HFFc6 (cell line): ENCODE measurements at places on chromosomes 4 and X.

- no peak for DNase-seq
Measured at GRCh38 chr4:145898926-145899531, 39.6 kb downstream of the ZNF827 start.

GRCh38 chr4:146485968-146486367, 35.8 kb downstream of the SLC10A7 start:
- no peak for DNase-seq

- DNase-seq = no peak
Measured at GRCh38 chr4:121773883-121774282, 8.9 kb upstream of the SMIM43 start.

- DNase-seq = no peak
Measured at GRCh38 chrX:71239781-71240180, 14.2 kb downstream of the ZMYM3 start.

- DNase-seq = no peak
Measured at GRCh38 chrX:124719060-124719459, 372.7 kb downstream of the SH2D1A start.

- DNase-seq = peak; percentile 73
Measured at GRCh38 chr4:176920694-176921093, 128.0 kb upstream of the VEGFC start.

DNA sequence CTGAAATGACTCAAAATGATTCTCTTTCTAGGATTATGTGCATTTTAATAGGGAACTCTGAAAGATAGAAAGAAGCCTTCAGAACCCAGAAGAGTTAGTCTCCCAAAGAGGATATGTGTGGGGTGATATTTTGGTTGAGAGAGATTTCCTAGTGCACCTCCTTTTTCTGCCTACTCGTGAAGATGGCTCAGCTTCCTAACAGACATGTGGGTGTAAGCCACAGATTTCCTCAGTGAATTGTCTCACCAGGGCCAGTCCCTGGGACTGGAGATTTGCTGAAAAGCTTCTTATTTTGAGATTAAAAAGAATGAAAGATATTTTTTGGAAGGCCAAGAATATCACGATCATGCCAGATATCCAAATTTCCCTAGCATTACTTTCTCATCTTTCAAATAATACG, 42.8 kb downstream of the MAGEB17 start:
- DNase-seq = no peak

DNA sequence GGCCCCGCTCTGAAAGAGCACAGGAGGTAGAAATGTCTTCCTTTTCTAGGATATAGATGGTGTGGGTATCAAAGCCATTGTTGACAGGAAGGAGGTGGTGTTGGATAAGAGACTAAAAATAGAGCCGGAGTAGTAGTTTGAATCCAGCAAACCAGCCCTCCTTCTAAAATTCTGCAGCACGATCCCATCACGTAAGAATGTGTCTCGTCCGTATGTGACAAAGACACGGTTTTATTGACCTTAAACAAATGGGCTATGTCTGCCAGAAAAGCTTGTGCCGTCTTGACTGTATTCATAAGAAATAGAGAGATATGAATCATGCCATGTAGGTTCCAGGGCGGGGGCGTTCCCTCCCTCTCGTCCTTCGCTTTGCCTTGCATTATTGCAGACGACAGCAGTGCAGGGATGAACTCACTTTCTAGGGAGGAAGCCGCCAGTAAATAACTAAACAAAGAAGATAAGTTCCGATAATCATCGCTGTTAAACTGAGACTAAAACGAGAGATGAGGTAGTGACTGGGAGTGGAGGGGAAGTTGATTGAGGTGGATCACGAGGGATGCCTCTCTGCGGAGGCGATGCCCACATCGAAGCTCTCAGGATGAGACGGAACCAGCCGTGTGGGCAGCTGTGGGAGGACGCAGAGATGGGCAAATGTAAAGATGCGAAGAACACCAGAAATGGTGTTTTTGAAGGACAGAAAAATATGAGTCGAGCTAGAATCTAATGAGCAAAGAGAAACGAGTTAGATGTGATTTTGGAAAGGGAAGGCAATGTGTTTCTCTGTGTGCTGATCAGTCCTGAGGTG, 3.4 kb downstream of the TENM3 start:
- no peak for DNase-seq

DNA sequence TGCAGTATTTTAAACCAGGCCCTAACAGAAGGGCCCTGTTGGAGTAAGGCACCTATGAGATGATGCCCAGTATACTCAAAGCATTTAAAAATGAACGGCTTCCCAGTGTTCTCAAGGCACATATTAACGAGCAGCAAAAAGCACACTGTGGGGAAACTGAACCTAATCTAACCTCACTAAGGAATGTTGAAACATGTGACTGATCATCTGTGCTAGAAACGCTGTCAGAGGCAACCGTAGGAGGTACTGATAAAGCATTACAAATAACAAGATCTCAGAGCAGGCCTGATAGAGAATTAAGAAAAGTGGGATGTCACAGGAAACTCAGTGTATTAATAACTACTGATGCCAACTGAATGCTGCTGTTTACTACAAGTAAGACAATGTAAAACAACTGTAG, 24.0 kb downstream of the ASB9 start:
- no peak for DNase-seq

DNA sequence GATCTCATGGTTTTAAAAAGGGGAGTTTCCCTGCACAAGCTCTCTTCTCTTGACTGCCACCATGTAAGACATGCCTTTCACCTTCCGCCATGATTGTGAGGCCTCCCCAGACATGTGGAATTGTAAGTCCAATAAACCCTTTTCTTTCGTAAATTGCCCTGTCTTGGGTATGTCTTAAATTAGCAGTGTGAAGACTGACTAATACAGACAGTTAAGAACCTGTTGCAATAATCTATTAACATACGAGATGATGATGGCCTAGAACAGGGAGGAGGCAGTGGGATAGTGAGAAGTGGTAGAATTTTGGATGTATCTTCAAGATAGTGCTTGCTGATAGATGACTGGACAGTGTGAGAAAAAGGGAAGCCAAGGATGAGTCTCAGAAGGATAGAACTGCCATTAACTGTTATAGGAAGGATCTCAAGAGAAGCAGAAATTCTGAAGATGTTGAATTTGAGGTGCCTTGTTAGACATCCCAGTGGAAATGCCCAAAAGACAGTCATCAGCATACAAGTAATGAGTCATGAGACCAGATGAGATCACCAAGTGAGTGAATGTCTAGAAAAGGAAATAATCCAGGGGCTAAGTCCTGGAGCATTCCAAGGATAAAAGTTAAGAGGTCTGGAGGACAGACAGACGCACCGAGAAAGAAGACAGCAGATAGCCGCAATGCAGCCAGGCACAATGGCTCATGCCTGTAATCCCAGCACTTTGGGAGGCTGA, 38.8 kb upstream of the UGDH start:
- peak; percentile 89 for DNase-seq

DNA sequence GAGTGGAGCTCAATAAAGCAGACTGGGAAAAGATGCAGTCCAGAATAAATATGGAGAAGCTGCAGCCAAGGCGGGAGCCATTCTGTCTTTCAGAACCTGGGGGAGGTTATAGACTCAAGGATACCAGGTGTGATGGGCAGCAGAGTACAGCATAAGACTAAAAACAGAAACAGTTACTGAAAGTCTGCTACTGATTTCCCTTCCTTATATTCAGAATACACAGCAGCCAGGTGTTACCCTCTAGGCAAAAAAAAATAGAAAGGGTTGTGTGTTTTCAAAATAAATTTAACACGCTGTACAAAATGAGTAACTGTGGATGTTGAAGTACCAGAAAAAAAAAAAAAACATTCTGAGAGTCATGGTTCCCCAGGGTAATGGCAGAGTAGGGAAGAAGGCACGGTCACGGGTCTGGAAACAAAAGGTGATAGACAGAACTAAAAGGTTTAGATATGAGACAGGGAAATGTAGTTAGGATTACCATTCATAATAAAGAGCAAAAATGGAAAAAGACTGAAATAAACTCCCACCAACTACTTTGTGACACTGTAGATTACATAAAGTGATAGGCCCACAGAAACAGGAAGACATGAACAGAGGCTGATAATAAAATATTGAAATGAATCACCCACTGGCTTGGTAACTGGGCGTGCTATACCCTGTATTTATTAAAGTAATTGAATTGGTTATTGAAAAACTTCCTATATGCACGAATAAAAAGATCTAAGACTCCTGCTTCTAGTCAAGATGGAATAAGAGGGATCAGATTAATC, 10.8 kb upstream of the HHIP start:
- no peak for DNase-seq

DNA sequence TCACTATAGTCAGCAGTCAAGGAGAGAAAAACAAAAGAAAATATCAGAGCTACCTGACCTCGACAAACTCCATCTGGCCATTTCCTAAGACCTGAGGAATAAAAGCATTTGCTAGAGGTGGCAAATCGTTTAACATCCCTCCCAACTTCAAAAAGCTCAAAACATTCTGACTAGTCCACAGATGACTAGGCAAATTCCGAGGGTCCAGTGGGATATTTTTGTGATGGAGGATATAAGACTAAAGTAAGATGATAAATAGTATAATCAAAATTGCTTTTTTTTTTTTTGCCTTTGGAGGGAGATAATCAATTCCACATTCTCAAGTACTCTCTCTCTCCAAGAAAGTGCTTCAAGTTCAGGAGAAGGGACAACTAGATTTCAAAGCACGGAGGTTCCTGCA, 119.1 kb upstream of the ETNPPL start:
- DNase-seq = no peak

DNA sequence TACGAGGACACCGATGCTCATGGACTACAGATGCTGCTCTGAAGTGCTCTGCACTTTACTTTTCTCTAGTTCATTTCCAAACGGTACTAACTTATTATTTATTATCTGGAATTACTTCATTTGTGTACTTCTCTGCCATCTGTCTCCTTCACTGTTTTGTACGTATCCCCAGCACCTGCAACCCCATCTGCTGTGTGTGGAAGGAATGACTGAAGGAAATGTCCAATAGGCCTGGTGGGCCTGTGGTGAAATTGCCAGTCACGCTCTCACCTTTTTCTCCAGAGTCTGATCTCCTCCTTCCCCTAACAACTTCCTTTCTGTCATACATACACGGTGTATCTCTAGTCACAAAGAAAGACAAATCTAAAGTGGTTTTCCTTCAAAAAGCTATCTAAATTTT, 12.9 kb downstream of the TMEM154 start:
- no peak for DNase-seq

GRCh38 chrX:7262551-7262950, 114.6 kb upstream of the PUDP start:
- no peak for DNase-seq

- peak; percentile 94 for DNase-seq
Measured at GRCh38 chr4:176789955-176790354, 2.8 kb downstream of the VEGFC start.

GRCh38 chr4:77473509-77473908, 132.1 kb upstream of the CXCL13 start:
- peak; percentile 10 for DNase-seq

- no peak for DNase-seq
Measured at GRCh38 chr4:128787509-128788311, 21.8 kb upstream of the JADE1 start.

DNA sequence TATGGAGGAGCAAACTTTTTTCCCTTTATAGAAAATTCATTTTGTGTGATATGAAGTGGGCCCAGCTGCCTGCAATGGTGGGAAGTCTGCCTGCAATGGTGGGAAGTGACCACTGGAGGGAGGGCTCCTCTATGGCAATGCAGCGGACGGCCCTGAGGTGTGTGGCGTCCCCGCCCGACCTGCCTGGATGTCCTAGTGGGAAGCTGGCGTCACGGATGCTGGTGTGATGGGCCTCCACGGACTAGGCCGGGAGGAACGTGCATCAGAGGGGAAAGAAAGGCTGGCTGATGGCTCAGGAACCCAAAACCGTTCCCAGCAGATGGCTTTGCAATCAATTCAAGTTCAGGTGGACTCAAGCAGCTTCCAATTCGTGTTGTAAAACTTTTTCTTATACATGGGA, 177.9 kb downstream of the AFAP1 start:
- DNase-seq = no peak

- DNase-seq = no peak
Measured at GRCh38 chrX:77433001-77433400, 14.2 kb upstream of the FGF16 start.

DNA sequence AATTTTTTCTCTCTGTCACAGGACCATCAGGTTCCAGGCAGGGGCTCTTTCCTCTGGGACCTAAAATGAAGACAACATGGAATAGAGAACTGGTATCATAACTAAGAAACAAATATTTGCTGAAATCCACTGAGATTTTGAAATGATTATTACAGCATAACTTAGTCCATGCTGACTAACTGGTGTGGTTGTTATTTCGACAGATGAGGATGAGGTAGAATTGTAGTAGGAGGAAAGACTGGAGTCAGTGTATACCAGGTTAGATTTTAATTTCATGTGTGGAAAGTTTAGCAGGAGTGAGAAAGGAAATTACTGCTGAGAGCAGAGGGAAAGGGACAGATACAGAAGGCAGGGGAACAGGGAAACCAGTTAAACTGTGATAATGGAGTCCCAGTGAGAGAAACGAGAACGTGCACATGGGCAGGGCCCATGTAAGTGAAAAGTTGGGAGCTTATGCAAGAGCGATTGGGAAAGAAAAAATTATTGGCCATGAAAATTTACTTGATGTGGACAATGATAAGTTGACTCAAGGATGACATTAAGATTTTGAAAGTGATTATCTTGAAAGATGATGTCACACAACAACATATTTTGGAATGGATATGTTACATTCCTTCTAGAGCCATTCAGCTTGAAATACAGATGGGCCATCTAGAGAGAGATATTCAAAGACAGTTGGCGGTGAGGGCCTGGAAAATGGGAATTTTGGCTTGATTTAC, 98.7 kb upstream of the DDIT4L start:
- peak; percentile 42 for DNase-seq

DNA sequence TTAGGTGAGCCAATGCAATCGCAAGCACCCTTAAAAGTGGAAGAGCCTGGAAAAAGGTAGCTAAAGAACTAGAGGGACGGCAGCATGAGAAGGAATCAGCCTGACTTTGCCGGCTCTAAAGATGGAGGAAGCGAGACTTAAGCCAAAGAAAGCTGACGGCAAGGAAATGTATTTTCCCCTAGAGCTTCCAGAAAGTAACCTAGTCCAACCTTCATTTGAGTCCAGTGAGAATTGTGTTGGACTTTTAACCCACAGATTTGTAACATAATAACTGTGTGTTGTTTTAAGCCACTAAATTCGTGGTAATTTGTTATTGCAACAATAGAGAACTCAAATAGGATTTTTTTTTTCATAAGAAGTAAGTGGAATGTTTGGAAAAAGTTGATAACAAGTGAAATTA, 212.7 kb upstream of the C1QTNF7 start:
- DNase-seq = no peak

GRCh38 chr4:140739971-140740370, 16.2 kb downstream of the TBC1D9 start:
- DNase-seq = no peak

- peak; percentile 48 for DNase-seq
Measured at GRCh38 chr4:128322311-128322710, 34.7 kb upstream of the PGRMC2 start.

GRCh38 chr4:138437263-138437851, 195.2 kb upstream of the SLC7A11 start:
- DNase-seq = no peak

GRCh38 chr4:30716158-30716557, 4.0 kb upstream of the PCDH7 start:
- peak; percentile 22 for DNase-seq

- DNase-seq = no peak
Measured at GRCh38 chr4:39841894-39842293, 135.8 kb downstream of the PDS5A start.
